ENCODE measurements at places on chromosomes 1 and 21. TPM values are rescaled to one million over a fixed set of nuclear protein-coding genes. Genes with fewer than 3 reads are reported as not detected.
A peak's percentile ranks its signal among the peaks of the same experiment; 100 is the strongest.

Gene CFAP45
- total RNA-seq, result 0.32 TPM

Gene OR2L8
- total RNA-seq, result not detected

Gene HTR6
- not detected for total RNA-seq

Gene TEX38
- not detected for total RNA-seq

Gene LEMD1
- not detected for total RNA-seq

Gene CD5L
- not detected for total RNA-seq

Gene FASLG
- total RNA-seq, result not detected

Gene SLC30A2
- 0.17 TPM for total RNA-seq

- DNase-seq, result peak; percentile 55
Measured at GRCh38 chr1:65344171-65344814, 35.0 kb downstream of the DNAJC6 start.

DNA sequence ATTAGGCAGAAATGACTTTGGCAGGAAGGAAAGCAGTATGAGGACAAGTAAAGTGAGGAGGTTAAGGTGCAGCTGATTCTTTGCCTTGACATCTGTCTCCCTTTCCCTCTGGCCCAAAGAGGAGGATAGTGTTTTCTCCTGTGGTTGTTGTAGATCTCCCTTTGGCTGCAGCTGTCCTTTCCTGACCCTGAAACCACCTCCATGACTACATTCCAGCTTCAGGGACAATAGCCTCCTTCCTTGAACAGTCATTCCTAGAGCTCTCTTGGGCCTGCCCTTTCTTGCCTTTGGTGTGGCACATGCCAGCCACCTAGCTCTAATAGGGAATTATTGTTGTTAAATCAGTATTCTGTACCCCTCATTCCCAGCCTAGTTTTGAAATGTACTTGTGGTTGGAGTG is 6.2 kb downstream of the ZMYM1 start:
- DNase-seq, result no peak

- DNase-seq, result peak; percentile 99
Measured at GRCh38 chr1:11802973-11803885, 2.5 kb downstream of the MTHFR start.

- DNase-seq, result peak; percentile 96
Measured at GRCh38 chr1:183243161-183244050, 57.3 kb downstream of the LAMC2 start.

DNA sequence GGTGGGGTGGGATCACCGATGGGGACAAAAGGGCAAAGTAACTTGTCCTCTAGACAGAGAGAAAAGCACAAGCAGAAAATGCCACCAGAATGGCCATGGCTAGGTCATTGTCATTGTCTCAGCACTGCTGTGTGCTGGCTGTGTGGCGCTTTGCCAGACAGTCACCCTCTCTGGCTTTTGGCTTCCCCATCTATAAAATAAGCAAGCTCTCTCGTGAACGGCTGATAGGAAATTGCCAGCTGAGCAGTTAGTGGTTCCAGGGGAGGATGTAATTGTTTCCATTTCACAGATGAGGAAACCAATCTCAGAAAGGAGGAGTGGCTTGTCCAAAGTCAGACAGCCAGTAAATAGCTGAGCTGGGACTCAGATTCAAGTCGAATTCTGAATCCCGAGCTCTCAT is 32.5 kb downstream of the PADI2 start:
- DNase-seq, result no peak

DNA sequence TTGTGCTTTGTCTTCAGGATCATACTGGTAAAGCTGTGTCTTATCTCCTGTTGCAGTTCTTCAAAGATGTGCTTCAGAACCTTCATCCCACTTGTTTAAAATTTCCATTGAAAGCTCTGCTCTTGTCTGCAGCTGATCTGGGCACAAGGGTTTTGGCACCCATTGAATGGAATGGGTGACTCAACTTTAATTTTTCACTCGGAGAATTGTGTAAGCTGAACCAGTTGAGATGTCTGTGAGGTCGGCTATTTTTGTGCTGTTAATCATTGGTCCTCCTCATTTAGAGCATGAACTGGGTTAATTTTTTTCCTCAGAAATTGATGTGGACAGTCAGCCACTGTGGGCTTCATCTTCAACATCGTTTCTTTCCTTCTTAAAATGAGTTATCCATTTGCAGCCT is 252.1 kb downstream of the TM2D1 start:
- DNase-seq, result no peak

- no peak for DNase-seq
Measured at GRCh38 chr1:159889821-159890252, 10.1 kb downstream of the CFAP45 start.

DNA sequence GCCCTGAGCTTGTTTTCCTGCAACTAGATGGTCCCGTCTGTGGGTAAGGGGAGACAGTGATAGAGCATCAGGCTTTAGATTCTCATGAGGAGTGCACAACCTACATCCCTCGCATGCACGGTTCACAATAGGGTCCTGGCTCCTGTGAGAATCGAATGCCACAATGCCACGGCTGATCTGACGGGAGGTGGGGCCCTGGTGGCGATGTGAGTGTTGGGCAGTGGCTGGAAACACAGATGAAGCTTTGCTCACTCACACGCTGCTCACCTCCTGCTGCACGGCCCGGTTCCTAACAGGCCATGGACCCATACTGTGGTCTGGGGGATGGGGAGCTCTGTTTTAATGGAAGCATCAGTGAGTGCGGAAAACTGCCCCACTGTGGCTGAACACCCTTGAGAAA is 35.8 kb upstream of the TTC34 start:
- DNase-seq, result no peak

- no peak for DNase-seq
Measured at GRCh38 chr1:169726851-169727250, 7.0 kb downstream of the SELE start.

DNA sequence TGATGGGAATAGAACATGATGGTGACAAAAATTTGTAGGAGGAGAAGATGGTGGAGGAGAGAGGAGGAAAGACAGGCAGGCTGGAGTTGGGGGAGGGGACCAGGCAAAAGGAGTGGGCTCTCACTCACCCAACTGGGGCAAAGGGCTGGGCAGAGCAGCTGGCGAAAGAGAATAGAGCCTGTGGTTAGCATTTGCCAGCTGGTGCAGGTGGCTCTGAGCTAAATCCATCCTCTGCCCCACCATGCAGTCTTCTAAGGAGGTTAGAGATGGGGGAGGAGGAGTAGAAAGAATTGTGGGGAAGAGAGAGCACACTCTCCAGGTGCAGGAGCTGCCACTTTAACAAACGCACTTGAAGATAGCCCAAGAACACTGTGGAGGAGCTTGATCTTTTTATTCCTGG is 27.6 kb upstream of the SLAMF1 start:
- DNase-seq, result no peak

DNA sequence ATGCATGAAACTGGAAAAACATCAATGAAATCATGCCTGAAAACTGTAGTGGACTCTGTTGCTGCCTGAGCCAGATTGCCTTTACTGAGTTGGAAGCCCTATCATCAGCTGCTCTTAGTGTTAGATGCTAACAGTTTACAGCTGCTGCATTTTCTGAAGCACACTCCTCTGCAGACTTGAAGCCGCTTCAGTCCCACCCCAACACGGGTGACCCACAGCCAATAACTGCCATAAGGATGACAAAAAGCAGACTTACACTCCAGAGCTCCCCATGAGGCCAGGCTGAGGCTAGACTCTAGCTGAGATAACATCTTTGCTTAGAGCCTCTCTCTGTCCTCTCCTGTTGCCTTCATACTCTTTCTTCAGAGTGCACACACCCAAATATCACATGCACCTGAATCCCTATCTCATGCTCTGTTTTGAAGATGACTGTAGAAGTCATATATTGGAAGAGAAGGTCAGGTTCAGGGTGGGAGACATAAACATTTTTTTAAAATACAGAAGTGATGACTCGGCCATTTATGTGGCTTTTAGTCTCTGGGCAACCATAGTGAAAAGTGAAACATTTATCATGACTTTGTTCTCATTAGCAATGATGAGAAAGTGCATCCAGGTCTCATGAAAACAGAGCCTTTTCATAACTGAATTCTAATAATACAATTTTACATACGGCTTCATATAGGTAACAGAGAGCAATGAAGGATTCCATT is 161.0 kb downstream of the KCNK2 start:
- no peak for DNase-seq

DNA sequence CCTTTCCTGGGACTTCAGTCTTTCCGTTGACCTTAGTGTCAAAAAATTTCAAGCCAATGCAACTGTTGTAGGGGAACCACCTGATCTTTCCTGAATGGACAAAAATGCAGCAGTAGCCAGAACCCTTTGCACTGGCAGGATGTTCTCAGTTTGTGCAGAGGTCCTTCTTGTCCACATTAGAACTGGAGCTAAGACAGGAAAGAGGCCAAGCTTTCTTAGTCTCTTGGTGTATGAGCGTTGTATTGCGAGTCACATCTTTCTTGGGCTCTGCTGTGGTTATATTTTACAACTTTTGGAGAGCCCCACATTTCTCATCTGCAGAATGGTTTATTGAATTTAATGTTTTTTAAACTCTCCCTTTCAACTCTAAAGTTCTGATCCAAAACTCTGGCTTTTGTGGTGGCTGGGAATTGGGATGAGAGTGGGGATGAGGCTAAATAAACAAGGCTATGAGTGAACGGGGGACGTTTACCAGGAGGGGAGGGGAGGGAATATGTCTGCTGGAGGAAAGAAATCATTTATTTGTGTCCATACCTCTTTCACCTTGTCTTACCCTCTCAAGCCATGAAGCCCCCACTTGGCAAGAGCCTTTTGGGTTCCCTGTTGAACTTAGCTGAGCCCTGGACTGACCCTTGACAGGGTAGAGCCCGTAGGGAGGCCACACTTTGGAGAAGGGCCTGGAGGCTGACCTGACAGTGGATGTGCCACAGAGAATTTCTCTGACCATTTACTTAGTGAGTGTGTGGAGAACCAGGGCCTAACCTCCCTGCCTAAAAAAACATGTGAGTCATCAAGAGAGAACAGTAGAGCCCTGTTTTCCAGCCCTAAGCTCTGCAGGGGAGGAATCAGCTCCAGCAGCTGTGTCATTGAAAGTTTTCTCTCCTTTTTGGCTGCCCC is 586 bp downstream of the CHI3L2 start:
- DNase-seq, result no peak

- no peak for DNase-seq
Measured at GRCh38 chr1:239357867-239358266, 28.5 kb upstream of the CHRM3 start.

- DNase-seq, result no peak
Measured at GRCh38 chr1:15189692-15190370, 36.3 kb downstream of the TMEM51 start.

DNA sequence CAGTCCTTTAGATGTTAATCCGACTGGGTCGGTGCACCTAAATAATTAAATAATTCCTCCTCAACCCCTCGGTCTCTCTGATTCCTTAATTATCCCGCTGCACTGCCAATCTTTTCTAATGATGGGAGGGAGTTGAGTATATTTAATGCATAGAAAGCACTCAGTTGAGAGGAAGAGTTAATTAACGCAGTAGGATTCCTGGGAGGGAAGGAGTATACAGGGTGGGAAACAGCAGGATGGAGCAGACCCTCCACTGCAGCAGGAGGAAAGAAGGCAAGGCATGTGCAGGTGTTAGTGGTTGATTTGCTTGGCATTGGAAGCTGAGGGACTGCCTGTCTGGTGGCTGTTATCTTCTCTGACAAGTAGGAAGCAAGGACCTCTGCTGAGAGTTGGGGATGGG is 9.9 kb upstream of the REN start:
- no peak for DNase-seq

- DNase-seq, result peak; percentile 87
Measured at GRCh38 chr21:32143241-32143939, 135.5 kb downstream of the MIS18A start.

GRCh38 chr1:184031409-184032107 is 6.0 kb downstream of the COLGALT2 start:
- DNase-seq, result no peak

DNA sequence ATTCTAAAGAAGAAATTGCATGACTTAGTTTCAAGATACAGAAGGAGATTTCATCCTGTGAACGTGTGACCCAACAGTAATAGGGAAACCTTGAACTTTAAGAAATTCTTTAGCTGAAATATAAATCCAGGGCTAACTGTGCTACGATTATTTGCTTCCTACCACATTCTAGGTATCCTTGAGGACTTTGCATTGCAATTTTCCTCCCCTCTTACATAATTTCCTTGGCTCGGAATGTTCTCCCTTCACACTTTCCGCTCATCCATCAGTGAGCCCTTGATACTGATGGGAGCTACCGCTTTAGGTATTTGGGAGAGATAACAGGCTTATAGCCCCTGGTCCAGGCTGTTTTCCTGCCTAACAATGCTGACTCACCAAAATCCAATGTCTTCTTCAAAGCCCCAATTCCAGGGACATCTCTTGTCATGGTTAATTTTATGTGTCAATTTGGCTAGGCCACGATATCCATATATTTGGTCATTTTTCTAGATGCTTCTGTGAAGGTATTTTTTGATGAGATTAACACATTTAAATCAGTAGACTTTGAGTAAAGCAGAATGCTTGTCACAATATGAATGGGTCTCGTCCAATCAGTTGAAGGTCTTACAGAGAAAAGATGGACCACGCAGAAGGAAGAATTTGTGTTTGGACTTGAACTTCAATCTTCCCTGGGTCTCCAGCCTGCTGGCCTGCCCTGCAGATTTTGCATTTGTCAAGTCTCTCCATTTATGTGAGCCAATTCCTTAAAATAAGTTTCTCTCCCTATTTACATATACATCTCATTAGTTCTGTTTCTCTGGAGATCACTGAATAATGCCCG is 121.2 kb downstream of the PTPN14 start:
- DNase-seq, result no peak
